ENCODE measurements at places on chromosomes 4 and X.
A peak's percentile ranks its signal among the peaks of the same experiment; 100 is the strongest.

- no peak for DNase-seq
These were observed 14.7 kb downstream of the RAPGEF2 start for GRCh38 chr4:159117564-159117963.

DNA sequence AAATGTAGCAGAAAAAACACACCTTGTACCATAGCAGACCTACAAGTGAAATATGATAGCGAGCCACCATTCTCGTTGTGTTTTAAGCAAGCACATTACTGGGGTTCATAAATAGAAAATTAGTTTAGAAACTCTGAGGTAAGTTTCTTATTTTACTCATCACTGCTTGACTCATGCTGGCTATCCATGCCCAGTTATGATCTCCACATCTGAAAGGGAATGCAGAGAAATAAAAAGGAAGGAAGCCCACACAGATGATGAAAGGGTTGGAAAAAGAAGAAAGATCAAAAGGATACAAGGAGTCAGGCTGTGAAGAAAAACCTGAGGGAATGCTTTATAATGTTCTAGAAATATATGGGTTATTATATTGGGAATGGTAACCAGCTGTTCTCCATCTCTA lies 54.5 kb downstream of the CAMK2D start:
- DNase-seq: no peak

DNA sequence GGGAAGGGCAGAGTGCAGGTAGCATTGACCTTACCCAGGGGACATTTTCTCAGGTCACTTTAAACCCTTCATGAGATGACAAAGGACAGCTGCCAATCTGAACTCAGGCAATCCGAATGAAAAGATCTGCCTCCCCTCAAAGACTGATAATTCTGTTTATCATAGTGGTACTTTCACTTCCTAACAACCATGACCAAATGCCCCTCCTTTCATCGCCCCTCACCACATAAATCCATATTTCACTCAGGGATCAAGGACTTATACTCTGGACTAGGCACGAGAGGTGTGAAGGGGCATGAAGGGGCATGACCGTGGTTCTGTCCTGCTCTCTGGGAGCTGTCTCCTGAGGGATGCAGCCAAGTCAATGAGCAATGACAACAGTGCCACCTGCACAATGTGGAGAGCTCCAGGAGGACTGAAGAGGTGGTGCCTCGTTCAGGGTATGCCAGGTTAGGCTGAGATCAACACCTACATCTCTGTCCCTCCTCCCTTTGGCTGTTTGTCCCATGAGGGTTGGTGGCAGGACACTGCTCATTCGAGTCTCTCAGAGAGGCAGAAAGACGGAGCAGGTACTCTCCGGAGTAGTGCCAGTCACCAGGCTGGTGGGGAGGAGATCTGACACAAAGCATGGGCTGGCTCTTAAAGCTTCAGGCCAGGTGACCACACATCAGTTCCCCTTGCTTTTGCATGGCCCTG lies 12.5 kb downstream of the HS3ST1 start:
- no peak for DNase-seq

DNA sequence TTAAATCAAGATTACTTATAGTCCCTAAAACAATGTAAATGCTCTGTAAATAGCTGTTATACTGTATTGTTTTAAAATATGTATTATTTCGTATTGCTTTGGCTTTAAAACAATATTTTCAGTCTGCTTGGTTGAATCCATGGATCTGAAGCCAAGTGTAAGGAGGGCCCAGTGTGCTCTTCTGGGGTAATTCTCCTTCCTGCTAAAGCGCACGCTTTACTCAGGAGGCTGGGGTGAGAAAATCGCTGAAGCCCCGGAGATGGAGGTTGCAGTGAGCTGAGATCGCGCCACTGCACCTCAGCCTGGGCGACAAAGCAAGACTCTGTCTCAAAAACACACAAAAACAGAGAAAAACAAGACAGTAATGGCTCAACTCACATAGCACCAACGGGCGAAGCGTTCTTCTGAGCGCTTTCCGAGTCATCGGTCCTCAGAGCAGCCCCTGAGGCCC lies 391 bp upstream of the IDUA start:
- no peak for DNase-seq

DNA sequence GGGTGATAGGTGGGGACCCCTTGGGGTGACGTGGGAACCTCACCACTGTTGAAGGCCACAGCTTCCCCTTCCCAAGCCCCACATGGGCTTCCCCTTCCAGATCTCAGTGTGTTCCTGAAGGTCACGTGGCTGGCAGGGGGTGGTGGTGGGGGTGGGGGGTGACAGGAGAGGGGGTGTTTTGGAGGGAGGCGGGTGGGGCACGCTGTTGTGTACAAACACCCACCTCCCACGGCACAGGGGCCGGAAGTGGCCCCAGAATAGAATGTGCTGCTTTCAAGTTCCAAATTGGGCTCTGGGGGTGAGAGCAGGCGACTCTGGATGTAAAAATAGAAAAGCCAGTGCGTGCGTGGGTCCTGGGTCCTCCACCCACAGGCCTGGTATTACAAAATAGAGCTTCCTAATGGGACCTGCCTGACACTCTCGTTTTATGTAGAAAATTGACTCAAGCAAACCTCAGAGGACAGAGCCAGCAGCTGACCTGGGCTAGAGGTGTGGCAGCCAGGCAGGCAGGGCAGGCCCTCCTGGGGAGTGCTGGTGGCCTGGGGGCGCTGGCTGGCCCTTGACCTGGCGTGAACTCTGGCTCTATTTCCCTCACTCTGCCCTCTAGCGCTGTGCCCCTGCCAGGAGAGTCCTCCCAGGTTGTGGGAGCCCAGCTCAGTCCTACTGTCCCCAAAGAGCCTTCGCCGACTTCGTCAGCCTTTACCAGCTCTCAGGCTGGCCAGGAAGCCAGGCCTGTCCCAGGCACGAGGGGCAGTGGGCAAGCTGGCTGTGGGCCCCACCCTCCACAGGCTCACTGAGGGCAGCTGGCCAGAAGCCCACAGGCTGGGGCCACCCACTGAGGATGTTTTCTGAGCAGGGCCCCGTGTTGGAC lies 5.4 kb upstream of the SH3BP2 start:
- DNase-seq: peak; percentile 56

- DNase-seq: peak; percentile 14
These were observed 48.0 kb downstream of the SLC25A5 start for GRCh38 chrX:119516157-119516702.

- no peak for DNase-seq
These were observed 7.7 kb upstream of the F11 start for GRCh38 chr4:186258216-186258811.

- no peak for DNase-seq
These were observed 141.9 kb downstream of the MGST2 start for GRCh38 chr4:139807483-139807882.

DNA sequence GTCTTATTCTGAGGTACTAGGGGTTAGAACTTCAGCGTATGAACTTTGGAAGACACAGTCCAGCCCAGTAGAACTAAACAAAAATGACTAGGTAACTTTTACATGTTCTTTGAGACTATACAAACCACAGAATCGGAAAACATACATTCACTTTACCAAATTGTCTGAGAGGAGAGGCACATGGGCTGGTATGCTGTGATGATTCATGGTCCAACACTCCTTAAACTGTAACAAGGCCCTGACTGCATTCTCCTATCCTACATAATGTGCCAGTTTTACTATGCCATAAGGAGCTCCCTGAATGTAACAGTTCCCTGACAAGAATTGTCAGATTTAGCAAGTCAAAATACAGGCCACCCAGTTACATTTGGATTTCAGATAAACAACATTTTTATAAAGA lies 640.0 kb downstream of the RAB28 start:
- DNase-seq: no peak

DNA sequence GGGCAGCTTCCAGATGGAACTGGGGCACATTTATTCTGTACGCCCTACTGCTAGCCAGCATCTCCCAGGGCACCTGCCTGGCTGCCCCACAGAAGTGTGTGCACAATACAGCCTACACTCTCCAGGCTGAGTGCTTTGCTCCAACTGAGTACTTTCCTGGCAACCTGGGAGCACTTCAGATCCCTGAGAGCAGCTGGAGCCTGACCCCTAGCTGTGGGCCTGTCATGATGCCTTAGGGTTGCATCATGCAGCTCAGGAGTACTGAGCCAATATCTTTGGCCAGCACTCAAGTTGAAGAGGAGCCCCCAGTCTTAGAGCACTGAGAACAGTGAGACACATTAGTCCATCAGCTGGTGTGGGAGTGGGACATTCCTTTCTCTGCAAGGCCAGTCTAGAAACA lies 321.9 kb downstream of the CFAP47 start:
- no peak for DNase-seq

DNA sequence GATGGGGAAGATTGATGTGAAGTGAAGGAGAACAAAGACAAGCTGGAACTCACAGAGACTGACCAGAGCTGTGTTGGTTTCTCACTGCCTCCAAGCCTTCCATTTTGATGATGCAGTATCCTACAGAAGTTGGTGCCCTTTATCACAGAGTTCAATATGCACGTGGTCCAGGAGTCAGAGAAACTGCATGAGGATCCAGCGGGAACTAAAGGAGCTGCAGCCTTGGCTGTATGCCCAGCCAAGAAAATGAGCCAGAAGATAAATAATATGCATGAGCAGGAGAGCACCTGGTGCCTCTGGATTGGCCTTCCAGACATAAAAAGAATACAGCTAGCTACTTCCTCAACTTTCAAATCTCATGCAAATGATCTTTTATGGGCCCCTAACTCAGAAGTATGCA lies 44.3 kb upstream of the DCLK2 start:
- no peak for DNase-seq

DNA sequence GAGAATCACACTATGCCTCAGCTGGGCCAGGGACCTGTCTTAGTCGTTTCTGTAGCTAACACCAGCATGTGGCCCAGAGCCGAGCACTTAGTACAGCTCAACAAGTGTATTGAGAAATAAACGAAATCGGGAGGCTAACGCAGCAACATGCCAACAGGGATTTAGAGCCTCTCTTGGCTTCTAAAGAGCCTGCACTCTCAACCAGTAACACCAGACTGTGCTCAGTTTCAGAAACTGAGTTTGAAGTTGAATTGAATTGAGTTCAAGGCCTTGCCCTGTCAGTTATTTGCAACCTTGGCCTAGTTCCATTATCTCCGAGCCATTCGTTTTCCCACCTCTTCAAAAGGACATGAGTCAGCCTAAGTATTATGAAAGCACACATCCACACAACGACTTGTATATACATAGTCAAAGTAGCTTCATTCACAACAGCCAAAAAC lies 71.3 kb upstream of the LDB2 start:
- no peak for DNase-seq

- no peak for DNase-seq
These were observed 122.4 kb upstream of the NAP1L5 start for GRCh38 chr4:88819818-88820697.

DNA sequence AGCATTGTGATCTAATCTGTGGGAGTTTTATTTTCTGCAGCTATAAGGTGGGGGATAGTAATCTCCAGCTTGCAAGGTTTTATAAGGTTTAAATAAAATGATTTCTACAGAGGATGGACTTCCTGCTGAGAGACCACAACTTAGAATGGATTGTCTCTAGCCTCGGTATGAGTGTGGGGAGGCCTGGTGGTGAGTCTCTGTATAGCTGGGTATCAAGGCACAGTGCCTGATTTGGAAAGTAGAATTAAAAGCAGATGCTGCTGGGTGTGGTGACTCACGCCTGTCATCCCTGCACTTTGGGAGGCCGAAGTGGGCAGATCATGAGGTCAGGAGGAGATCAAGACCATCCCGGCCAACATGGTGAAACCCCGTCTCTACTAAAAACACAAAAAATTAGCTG lies 162.0 kb upstream of the GATB start:
- no peak for DNase-seq

- DNase-seq: no peak
These were observed 34.4 kb upstream of the C4orf50 start for GRCh38 chr4:6052679-6053078.

DNA sequence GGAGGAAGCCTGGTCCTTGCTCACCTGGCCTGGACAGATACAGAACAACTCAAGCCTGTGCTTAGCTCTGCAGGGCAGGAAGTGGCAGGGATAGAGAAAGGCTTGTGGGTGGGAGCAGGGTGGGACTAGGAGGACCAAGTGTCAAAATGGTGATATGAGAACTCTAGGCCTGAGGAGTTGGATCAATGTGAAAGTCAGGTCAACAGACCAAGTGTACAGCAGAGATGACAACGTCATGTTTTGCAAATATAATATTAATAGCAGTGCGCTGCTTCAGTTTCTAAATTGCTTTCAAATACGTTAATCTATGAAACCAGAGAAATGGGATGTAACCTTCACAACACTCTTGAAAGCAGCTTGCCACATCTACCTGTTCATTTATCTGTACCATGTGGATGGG lies 114.2 kb upstream of the MAP3K15 start:
- no peak for DNase-seq

- DNase-seq: no peak
These were observed 219.2 kb downstream of the KIT start for GRCh38 chr4:54877006-54877405.

DNA sequence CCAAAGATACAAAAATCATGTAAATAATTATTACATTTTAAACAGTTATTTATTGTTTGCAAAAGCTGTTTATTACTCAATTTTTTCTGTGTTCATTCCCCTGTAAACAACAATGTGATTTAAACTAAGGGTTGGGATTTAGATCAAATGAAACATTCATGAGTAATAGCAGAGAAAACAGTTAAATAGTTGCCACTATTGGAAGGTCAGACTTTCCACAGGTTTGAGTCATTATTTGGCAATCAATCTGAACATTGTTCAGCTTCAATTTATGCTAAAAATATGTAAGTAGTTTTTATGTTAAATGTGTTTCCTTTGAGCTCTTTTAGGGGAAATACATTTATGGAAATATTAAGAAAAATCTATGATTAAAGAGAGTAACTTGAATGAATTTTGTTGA lies 144.9 kb downstream of the STIM2 start:
- no peak for DNase-seq

DNA sequence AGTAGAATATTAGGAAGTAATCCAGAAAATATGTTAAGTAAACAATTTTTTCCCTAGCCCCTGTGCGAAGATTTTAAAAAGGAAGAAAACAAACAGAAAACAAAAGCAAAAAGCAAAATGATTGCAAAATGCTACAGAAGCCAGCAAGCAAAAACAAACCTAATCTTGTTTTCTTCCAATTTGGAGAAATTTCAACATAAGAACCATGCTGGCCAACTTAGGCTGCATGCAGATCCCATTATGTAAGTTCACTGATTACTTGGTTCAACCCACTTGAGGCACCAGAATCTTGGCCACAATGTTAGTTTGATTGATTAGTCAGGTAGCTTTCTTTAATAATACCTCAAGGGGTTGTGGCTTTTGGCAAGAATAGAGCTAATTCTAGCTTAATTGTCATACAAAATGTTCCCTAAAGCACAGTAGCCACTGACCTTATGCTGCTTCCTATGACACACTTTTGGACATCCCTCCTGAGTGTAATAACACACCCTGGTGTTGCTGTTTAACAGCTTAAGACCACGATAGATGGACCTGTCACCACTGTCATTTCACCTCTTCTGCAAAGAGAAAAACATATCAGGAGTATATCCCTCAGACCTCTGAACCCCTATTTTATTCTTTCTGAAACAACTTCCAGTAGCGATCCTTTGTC lies 2342.1 kb downstream of the PCDH7 start:
- DNase-seq: no peak

DNA sequence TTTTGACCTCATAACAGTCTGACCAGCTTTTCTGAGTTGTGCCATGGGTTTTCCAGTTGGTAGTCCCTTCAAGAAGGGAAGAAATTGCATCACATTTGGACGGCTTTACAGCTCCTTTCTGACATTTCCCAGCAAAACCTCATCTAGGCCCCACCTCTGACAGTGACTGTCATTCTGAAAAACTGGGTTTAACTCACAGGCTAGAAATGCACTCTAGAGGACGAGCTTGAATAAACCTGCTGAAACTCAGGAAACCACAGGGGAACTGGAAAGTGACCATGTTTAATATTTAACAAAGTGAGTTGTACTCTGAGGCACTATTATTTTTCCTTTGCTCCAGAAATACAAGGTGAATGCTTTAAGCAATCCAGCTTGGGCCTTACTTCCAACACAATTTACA lies 434.3 kb upstream of the RASGEF1B start:
- no peak for DNase-seq
